Smooth muscle cell of bladder (primary cell): ENCODE measurements at places on chromosomes 2 and 18. TPM values are rescaled to one million over a fixed set of nuclear protein-coding genes. Genes with fewer than 3 reads are reported as not detected.

TTC39C gene
- total RNA-seq, result 27.5 and 31.3 TPM in 2 replicates

SCTR gene
- not detected in 2 replicates for total RNA-seq

CLEC4F gene
- not detected in 2 replicates for total RNA-seq

PELI1 gene
- 7.0 and 8.2 TPM in 2 replicates for total RNA-seq

GAL3ST2 gene
- 0.18 TPM in 1 of 2 replicates, not detected in the other for total RNA-seq

SLC14A1 gene
- total RNA-seq, result 27.6 and 39.7 TPM in 2 replicates

ASAP2 gene
- total RNA-seq, result 15.1 and 16.9 TPM in 2 replicates

MAP3K19 gene
- total RNA-seq, result not detected in 2 replicates

SMYD5 gene
- total RNA-seq, result 12.7 and 17.1 TPM in 2 replicates

NGEF gene
- total RNA-seq, result 0.74 and 1.1 TPM in 2 replicates

CRYGB gene
- not detected in 2 replicates for total RNA-seq

SPP2 gene
- not detected in 2 replicates for total RNA-seq

DNAJC5G gene
- total RNA-seq, result not detected in 2 replicates

TCF23 gene
- not detected in 2 replicates for total RNA-seq

CXCR2 gene
- total RNA-seq, result not detected in 2 replicates

PHLPP1 gene
- 3.0 and 5.2 TPM in 2 replicates for total RNA-seq

UGT1A4 gene
- total RNA-seq, result not detected in 2 replicates

INHA gene
- 0.28 and 0.46 TPM in 2 replicates for total RNA-seq

KATNAL2 gene
- 3.4 and 3.6 TPM in 2 replicates for total RNA-seq

RNU2-63P gene
- 325 TPM in 1 of 2 replicates, not detected in the other for total RNA-seq

RAPGEF4 gene
- total RNA-seq, result 0.43 and 1.9 TPM in 2 replicates

NPHP1 gene
- 4.7 and 6.9 TPM in 2 replicates for total RNA-seq

SERPINB4 gene
- 0.14 and 0.46 TPM in 2 replicates for total RNA-seq

IHH gene
- not detected in 2 replicates for total RNA-seq

MROH2A gene
- total RNA-seq, result under 0.01 and 0.14 TPM in 2 replicates

ARHGAP15 gene
- total RNA-seq, result 0.09 and 0.14 TPM in 2 replicates

EMILIN1 gene
- 203 and 242 TPM in 2 replicates for total RNA-seq

TFPI gene
- 275 and 292 TPM in 2 replicates for total RNA-seq

OTOF gene
- total RNA-seq, result under 0.01 and 0.14 TPM in 2 replicates

MOCOS gene
- total RNA-seq, result 10.9 and 11.0 TPM in 2 replicates

SATB2 gene
- total RNA-seq, result 17.6 and 19.0 TPM in 2 replicates

COLEC11 gene
- total RNA-seq, result 0.57 and 1.4 TPM in 2 replicates

ALS2 gene
- 22.3 and 30.0 TPM in 2 replicates for total RNA-seq

OTOS gene
- total RNA-seq, result not detected in 2 replicates

SULT1C4 gene
- 0.37 TPM in 1 of 2 replicates, not detected in the other for total RNA-seq

THSD7B gene
- total RNA-seq, result 0.09 TPM in 1 of 2 replicates, not detected in the other

ABCB11 gene
- total RNA-seq, result not detected in 2 replicates

LYPD6B gene
- total RNA-seq, result 0.18 and 2.0 TPM in 2 replicates

MEIS1 gene
- 155 and 304 TPM in 2 replicates for total RNA-seq

LHCGR gene
- total RNA-seq, result not detected in 2 replicates

LYG2 gene
- total RNA-seq, result not detected in 2 replicates

VAMP5 gene
- 32.8 and 39.0 TPM in 2 replicates for total RNA-seq

FNDC4 gene
- 11.9 and 14.0 TPM in 2 replicates for total RNA-seq

MGAT4A gene
- total RNA-seq, result 0.28 and 0.74 TPM in 2 replicates

C2orf66 gene
- not detected in 2 replicates for total RNA-seq

SMCHD1 gene
- total RNA-seq, result 79.2 and 97.0 TPM in 2 replicates

CYP26B1 gene
- 0.14 and 0.18 TPM in 2 replicates for total RNA-seq

IL1F10 gene
- total RNA-seq, result not detected in 2 replicates

CPLX4 gene
- total RNA-seq, result not detected in 2 replicates

ESCO1 gene
- 10.2 and 13.8 TPM in 2 replicates for total RNA-seq

CAVIN2 gene
- 10.4 and 16.4 TPM in 2 replicates for total RNA-seq

ACKR3 gene
- 23.9 and 44.9 TPM in 2 replicates for total RNA-seq
